ENCODE measurements at places on chromosomes 2 and 18.

- no peak for ATAC-seq
These were observed 243.4 kb downstream of the BCL11A start for GRCh38 chr2:60309941-60310660.

- ATAC-seq, result no peak
These were observed 13.5 kb upstream of the IGFBP2 start for GRCh38 chr2:216619411-216620393.

GRCh38 chr2:205405194-205405593 is 277.1 kb upstream of the NRP2 start:
- no peak for ATAC-seq

DNA sequence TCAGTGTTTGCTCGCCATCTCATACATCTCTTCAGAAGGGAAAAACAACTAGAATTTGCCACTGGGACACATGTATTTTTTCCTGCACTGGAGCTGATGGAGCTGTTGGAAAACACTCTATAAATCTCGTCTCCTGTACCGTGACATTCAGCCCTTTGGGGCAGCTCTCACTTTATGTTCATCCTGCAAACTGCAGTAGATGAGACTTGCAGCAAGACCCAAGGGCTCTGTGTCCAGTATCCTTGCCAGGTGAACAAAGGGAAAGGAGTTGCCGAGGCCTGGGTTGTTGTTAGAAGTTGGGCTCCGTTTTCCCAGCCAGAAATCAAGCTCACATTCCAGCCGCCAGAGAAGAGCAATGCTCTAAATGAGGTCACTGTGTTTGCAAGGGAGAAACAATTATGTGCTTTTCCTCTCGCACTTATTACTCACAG is 285.1 kb downstream of the SLC4A3 start:
- ATAC-seq, result no peak

DNA sequence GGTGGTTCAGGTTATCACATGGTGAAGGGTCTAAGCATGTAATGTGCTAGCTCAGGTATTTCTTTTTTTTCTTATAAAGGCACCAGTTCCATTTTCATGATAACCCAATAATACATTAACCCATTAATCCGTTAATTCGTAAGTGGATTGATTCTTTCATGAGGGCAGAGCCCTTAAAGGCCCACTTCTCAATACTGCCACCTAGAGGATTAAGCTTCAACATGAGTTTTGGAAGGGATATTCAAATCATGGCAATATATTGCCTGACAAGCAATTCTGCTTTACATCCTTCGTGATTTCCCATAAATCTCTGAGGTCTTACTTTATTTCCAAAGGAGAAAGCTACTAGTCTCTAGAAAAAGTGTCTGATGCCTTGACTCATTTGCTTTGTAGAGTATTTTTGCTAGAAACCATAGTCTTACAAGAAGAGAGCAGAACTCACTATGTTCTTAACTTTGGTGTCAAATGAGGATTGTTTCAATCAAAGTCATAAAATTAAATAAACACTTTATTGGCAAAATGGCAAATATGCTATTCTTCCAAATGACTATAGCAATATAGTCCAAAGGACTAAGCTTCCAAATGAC is 271.3 kb downstream of the KCNS3 start:
- no peak for ATAC-seq

- ATAC-seq, result no peak
These were observed 71.0 kb upstream of the RAPH1 start for GRCh38 chr2:203606051-203606450.

DNA sequence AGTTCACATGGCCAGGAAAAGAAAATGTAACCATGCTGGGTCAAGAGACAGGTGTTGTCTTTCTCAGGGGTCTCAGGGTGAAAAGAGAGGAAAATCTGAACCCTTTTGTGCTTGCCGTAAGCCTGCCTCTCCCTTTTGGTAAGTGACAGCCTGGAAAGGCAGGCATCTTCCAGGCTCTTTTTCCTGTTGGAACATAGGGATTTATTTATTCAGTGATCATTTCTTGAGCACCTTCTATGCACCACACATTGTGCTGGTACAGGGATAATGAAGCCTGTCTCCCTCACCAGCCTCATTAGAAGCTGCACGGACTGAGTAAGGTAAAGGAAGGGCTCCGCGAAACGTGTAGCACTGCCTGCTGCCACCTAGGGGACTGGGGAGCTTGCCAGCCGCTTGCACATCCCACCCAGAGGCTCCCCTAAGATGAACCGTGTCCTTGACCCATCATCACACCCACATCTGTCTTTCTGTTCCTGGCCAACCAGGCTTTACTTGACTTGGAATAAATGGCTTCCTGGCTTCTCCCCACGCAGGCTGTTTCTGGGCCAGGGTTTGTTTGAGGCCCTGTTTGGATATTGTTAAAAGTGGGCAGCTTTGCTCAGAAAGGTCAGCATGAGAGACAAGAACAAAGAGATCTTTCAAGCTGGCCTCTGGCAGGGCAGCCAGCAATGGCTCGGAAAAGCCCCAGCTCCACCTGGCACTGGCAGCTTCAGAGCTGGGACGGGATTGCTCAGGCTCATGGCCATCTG is 73.3 kb upstream of the MCFD2 start:
- ATAC-seq, result no peak

GRCh38 chr2:227971619-227972230 is 100.3 kb downstream of the DAW1 start:
- no peak for ATAC-seq

- no peak for ATAC-seq
These were observed 174.4 kb upstream of the ERBB4 start for GRCh38 chr2:212712991-212713390.

- no peak for ATAC-seq
These were observed 137.9 kb upstream of the PID1 start for GRCh38 chr2:229408962-229409361.

- no peak for ATAC-seq
These were observed 72.1 kb downstream of the CCDC150 start for GRCh38 chr2:196711625-196712024.

DNA sequence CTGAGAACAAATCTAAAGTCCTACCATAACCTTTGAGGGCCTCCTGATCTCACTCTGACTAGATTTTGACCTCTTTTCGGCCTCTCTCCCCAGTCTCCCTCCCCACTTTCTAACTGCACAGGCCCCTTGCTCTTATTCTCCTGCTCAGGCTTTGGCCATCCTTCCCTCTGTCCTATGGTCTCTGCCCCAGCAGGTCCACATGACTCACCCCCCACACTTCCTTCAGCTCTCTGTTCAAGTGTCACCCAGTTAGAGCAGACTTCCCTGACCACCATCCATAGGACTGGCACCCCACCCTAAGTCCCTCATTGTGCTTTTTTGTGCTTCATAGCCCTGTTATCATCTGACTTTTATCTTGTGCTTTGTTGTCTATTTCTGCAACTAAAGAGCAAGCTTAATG is 41.2 kb upstream of the NT5C1B start:
- ATAC-seq, result no peak

GRCh38 chr2:8251856-8252255 is 430.0 kb upstream of the ID2 start:
- no peak for ATAC-seq

DNA sequence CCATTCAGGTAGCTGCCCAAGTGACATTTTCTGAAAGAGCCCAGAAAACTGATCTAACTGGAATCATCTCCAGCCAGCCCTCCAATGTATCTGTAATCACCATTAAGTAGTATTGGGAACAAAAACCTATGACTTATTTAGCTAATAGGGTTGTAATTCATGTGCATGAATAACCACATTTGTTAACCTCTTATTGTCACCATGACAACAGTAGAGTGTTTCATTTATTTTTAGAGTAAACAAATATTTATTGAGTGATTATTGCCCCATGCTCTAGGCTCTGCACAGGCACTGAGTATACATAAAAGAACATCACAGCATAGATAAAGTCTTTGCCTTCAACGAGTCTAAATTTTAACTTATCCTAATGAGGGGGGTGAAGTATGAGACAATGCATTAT is 265.4 kb upstream of the UBE2E3 start:
- ATAC-seq, result no peak

GRCh38 chr2:190835303-190835930 is 45.2 kb upstream of the GLS start:
- ATAC-seq, result no peak

- ATAC-seq, result no peak
These were observed 146.8 kb upstream of the PID1 start for GRCh38 chr2:229417916-229418315.

GRCh38 chr2:233708942-233709341 is 3.8 kb upstream of the UGT1A5 start:
- no peak for ATAC-seq
